Effector memory CD4-positive, alpha-beta T cell (primary cell): ENCODE measurements at places on chromosomes 16 and 17.

- H3K27me3 ChIP-seq: peaks cover 6% of the 10 kb centered on the region
- peak; percentile 1 for DNase-seq
- H3K4me3 ChIP-seq: peak overlapping the region; percentile 23
- H3K4me1 ChIP-seq: peaks cover 5% of the 10 kb centered on the region
- H3K36me3 ChIP-seq: no peaks in the 10 kb centered on the region
Observed at GRCh38 chr17:45948881-45949624, 50.0 kb upstream of the STH start.

DNA sequence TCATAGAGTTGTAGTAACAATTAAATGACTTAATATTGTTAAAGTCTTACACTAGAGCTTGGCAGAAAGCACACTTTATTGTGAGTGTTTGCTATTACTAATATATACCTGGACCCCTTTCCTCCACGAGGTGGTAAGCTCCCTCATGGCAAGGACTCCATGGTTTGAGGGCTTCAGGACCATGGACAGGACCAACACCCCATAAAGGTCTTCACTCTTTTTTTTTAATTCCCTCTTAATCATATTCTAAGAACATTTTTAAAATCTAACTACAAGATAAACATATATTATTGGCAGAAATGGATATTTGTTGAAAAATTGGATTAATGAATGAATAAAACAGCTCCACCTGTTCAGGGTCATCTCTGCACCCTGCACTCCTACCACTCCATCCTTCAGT, 154.5 kb downstream of the CBLN1 start:
- H3K4me3 ChIP-seq: no peak overlapping the region
- H3K4me1 ChIP-seq: no peaks in the 10 kb centered on the region
- no peaks in the 10 kb centered on the region for H3K27me3 ChIP-seq
- H3K36me3 ChIP-seq: no peaks in the 10 kb centered on the region
- H3K27ac ChIP-seq: no peak overlapping the region
- no peak for DNase-seq

DNA sequence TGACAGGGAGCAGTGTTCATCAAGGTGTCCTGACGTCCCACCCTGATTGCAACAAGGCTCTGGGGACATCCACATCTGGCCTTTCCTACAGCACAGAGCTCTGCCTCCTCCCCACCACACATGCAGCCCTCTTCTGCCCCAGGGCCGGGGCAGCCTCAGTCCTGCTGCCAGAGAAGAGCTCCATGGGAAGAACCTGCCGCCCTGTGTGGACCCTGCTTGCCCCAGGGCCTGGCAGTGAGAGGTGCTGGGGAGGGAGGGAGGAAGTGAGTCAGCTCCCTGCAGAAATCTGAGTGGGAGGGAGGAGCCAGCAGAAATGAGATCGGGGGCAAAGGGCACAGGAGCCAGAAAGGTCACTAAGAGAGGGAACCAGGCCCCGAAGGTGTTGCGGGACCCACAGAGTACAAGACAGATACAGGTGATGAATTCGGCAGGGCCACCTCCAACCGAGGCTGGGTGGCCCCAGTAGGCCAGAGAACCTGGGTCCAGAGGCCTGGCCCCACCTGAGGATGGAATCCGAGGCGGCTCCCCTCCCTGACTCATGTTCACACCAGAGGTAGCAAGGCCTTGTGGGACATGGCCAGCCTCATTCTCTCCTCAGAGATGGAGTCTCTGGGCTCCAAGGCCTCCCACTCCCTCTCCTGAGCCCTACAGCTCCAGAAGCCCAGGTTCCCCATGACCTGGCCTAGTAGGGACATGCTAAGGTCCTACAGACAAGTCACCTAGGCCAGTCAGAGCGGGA, 24.8 kb downstream of the MYO18A start:
- no peak overlapping the region for H3K4me3 ChIP-seq
- DNase-seq: no peak
- no peaks in the 10 kb centered on the region for H3K36me3 ChIP-seq
- H3K4me1 ChIP-seq: peaks cover 24% of the 10 kb centered on the region
- H3K27me3 ChIP-seq: no peaks in the 10 kb centered on the region

DNA sequence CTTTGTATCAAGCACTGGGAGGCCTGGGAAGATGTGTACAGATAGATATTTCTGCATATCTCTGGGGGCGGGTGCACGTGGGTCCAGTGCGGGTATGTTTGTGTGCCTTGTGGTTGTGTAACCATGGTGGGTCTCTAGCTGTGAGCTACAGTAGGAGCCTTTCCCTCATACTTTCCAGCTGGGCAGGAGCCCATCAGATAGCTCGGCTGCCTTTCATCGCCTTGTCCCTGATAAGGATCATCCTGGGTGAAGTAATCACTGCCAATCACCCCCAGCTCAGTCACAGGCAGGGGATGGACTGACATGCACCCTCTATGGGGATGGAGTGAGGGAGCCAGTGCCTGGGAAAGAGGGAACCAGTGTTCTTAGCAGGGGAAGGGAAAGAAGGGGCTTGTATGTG, 3.2 kb upstream of the SCRN2 start:
- peaks cover 29% of the 10 kb centered on the region for H3K4me1 ChIP-seq
- no peak overlapping the region for H3K4me3 ChIP-seq
- H3K27ac ChIP-seq: no peak overlapping the region
- no peaks in the 10 kb centered on the region for H3K36me3 ChIP-seq

- H3K4me3 ChIP-seq: no peak overlapping the region
- no peak overlapping the region for H3K27ac ChIP-seq
- no peaks in the 10 kb centered on the region for H3K36me3 ChIP-seq
- H3K27me3 ChIP-seq: peaks cover 9% of the 10 kb centered on the region
Observed at GRCh38 chr16:62036802-62037135, 531 bp upstream of the CDH8 start.

DNA sequence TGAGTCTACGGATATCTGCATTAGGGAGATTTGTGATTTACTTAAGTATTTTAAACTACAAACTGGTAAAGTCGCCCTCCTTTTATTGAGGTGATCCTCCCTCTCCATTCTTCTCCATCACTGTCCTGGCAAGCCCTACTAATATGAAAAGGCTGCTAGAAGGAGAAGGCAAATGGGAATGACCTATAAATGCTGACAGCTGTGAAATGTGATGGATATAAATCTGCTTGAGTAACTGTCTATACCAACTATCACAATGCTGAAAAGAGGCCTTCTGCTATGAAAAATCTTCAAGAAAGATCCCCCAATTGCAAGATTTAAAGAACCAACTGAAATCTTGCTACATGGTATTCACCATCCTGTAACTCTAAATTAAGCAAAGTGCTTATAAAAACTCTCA, 15.5 kb downstream of the DNAJC7 start:
- H3K4me1 ChIP-seq: no peaks in the 10 kb centered on the region
- H3K27ac ChIP-seq: no peak overlapping the region
- no peak for DNase-seq
- peaks cover 34% of the 10 kb centered on the region for H3K36me3 ChIP-seq
- no peaks in the 10 kb centered on the region for H3K27me3 ChIP-seq

DNA sequence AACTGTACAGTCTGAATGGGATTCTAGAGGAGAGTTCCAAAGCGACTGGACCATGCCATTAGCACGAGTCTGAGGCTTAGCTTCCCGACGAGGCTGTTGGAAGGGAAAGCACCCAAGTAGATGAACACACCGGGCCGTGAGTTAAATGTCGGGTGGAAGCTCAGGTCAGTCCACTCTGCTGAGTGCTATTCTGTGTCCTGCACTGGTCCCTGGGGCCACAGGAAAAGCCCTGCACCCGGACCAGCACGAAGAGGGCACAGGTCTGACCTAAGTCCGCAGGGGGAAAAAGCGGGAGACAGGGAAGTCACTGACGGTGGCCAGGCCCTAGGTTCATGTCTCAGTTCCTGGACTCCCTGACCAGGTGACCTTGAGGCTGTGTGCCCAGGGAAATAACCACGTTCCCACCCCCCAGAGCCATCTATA, 44.1 kb upstream of the RBFOX3 start:
- peaks cover 11% of the 10 kb centered on the region for H3K27me3 ChIP-seq
- no peaks in the 10 kb centered on the region for H3K4me1 ChIP-seq
- no peak for DNase-seq
- H3K36me3 ChIP-seq: no peaks in the 10 kb centered on the region
- no peak overlapping the region for H3K27ac ChIP-seq
- no peak overlapping the region for H3K4me3 ChIP-seq

DNA sequence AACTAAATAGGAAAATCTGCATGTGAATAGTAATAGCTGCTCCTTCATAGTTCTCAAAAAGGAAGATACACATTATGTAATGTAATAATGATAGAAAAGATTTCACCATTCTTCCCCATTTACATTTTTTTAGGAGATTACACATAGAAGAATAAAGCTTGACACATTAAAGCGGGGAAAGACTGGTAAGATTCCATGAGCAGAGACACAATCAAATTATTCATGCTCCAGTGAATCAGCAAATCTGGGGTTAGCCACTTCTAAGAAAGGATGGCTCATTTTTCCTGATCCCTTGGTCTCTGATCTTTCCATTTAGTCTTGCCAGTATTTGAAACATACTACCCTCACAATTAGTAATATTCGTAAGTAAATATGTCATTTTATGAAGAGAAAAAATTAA, 81.9 kb downstream of the CA4 start:
- H3K27me3 ChIP-seq: no peaks in the 10 kb centered on the region
- H3K4me3 ChIP-seq: no peak overlapping the region
- H3K27ac ChIP-seq: no peak overlapping the region
- H3K4me1 ChIP-seq: no peaks in the 10 kb centered on the region
- peaks cover 3% of the 10 kb centered on the region for H3K36me3 ChIP-seq

DNA sequence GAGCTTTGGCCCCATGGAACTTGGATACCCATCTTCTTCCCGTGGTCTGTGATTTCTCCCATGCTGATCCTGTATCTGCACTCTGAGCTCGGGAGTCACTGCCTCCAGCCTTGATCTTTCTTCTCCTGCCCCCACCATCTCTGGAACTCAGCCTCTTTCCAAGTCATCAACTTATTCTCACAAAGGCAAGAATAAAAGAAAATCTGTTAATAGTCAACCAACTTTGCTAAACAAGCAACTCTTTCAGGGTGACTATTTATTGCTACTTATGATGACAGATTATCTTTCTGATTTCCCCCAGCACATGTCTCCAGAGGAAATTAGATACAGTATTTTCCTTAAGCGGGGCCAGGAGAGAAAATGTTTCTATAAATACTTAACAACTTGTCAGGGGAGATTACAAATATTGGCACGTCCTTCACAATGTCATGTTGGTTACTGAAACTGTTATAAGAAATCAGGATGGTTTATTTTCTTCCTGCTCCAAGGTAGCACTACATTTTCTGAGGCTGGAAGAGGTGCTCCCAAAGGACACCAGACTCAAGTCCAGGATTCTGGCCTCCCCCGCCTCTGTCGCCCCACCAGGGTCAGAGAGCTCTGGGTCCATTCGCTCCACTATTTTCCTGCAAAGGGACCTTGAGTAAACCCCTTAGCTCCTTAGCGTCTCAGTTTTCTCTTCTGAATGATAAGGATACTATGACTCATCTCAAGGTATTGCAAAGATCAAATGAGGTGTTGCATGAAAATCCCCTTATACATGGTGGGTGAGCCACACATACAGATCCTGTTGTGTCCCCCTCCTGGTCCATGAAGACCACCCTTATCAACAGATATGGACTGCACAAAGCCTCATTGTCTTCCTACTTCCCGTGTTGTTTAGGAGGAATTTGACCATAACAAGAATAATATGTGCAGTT, 205.2 kb upstream of the WSCD1 start:
- no peaks in the 10 kb centered on the region for H3K36me3 ChIP-seq
- H3K4me3 ChIP-seq: no peak overlapping the region
- no peaks in the 10 kb centered on the region for H3K27me3 ChIP-seq
- no peaks in the 10 kb centered on the region for H3K4me1 ChIP-seq
- no peak for DNase-seq
- H3K27ac ChIP-seq: no peak overlapping the region

- H3K4me1 ChIP-seq: no peaks in the 10 kb centered on the region
- H3K27ac ChIP-seq: no peak overlapping the region
- no peaks in the 10 kb centered on the region for H3K36me3 ChIP-seq
- no peak overlapping the region for H3K4me3 ChIP-seq
- DNase-seq: no peak
Observed at GRCh38 chr17:6843241-6843880, 11.8 kb upstream of the TEKT1 start.

DNA sequence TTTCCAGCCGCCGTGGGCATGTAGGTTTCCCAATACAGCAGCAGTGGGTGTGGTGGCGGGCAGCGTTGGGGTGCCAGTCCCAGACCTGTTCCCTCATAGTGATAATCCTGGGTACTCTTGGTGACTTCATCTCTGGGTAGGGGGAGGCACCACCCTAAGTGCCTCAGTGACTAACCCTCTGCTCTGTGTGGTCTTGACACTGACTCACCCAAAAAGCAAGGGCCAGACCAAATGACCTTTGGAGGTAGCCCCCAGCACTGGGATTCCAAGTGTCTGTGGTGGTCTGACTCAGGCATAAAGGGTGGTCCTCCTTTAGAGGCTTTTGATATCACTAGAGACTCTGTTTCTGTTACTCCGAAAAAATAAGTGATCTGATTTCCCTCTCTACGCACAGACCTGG, 908 bp downstream of the CALB2 start:
- peaks cover 8% of the 10 kb centered on the region for H3K4me1 ChIP-seq
- no peaks in the 10 kb centered on the region for H3K36me3 ChIP-seq
- H3K27ac ChIP-seq: no peak overlapping the region
- peaks cover 5% of the 10 kb centered on the region for H3K27me3 ChIP-seq
- H3K4me3 ChIP-seq: no peak overlapping the region
- DNase-seq: no peak
